ENCODE measurements at places on chromosomes 7 and 10.
A peak's percentile ranks its signal among the peaks of the same experiment; 100 is the strongest.

DNA sequence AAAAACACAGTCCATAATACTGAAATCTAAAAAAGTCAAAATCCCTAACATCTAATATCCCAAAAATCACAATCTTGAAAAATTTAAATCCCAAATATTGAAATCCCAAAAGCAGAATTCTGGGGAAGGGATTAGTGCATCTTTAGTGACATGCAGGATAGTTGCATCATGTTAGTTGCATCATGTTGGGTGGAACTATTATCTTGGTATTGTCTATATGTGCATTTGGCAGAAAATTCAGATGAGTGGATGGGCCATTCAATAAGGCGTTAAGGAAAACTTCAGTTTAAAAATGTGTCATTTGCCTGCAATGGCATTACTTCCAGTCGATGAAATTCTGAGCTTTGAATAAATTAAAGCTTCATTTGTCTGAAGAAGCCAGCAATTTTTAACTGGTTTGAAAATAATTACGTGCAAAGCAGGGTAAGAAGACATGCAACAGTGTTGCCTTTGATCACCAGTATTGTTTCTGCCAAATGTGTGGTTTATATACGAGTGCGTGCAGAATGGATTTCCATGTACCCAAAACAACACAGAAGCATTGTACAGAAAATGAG, 221.4 kb upstream of the NFE2L3 start:
- no peak for DNase-seq

GRCh38 chr7:95545673-95546072, 50.6 kb downstream of the PDK4 start:
- DNase-seq, result no peak

GRCh38 chr7:146423446-146423845, 306.8 kb downstream of the CNTNAP2 start:
- no peak for DNase-seq

DNA sequence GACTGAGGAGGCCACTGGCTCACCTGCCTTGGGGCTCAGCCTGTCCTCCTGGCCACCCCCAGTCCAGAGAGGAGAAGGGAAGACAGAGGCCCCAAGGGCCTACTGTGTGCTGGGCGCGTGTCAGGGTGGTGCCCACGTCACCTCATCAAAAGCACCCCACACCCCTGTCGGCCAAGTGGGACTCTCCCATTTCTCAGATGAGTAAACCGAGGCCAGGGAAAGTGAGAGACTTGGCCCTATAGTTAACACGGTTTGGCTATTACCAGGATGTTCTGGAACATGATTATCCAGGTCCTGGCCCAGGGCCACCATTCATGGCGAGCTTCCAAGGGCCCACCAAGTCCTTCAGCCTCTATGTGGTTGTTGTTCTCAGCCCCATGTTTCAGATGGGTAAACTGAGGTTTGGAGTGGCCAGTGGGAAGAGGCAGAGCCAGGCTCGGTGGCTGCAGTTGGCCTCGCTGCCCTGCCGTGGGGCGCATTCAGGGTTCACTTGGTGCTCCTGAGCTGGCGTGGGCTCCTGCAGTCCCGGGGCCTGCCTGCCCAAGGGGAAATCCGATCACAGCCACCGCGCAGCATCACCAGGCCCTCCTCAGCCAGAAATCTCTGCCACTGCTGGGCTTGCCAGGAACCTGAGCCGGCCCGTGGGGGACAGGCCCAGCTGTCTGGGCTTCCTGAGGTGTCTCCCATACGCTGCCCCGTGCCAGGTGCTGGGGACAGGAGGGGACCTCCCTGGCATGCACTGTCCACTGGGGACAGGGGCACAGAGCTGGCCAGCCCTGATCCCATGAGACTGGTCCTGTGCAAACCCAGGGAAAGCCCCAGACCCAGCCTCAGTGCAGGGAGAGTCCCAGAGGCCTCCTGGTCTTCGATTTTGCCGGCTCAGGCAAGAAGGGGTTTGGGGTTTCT, 117.7 kb upstream of the TNRC18 start:
- no peak for DNase-seq

DNA sequence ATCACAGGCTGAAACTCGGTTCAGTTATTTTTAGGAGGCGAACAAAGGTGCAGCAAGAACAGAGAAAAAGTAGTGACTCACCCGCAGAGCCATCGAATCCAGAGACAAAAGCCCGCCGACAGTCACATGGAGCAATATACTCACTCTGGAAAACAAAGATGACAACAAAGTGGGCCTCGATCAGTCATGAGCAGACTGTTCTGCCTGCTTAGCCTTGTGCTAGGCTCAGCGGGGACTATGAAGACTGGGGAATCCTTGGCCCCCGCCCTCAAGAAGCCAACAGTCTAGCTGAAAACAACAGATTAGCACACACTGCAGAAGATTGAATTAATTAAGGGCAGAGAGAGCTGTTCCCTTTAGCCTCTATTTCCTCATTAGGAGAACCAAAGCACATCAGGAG, 30.4 kb downstream of the XPNPEP1 start:
- no peak for DNase-seq

- no peak for DNase-seq
Measured at GRCh38 chr10:132774902-132775863, 10.8 kb downstream of the NKX6-2 start.

- DNase-seq, result no peak
Measured at GRCh38 chr10:129041916-129042315, 425.1 kb upstream of the MGMT start.

DNA sequence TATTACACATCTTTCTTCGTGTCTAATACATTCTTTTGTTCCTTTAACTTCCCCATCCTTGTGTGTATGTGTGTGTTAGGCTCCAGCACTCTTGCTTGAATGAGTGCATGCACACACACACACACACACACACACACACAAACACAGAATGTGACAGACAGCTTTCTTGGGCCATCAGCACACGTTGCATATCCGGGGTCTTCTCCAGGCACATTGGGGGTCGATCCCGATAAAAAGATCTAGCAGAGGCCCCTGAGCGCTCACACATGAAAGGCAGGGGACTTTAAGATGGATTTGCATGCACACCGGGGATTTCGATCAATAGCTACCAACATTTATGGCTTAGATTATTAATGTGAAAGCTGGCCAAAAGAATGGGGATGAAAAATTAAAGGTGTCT, 4.5 kb downstream of the SKIDA1 start:
- no peak for DNase-seq

GRCh38 chr7:104983578-104984539, 30.1 kb upstream of the KMT2E start:
- DNase-seq, result peak; percentile 89

GRCh38 chr10:121919666-121920065, 8.2 kb downstream of the ATE1 start:
- no peak for DNase-seq

GRCh38 chr10:131075218-131075770, 236.2 kb downstream of the TCERG1L start:
- DNase-seq, result no peak

DNA sequence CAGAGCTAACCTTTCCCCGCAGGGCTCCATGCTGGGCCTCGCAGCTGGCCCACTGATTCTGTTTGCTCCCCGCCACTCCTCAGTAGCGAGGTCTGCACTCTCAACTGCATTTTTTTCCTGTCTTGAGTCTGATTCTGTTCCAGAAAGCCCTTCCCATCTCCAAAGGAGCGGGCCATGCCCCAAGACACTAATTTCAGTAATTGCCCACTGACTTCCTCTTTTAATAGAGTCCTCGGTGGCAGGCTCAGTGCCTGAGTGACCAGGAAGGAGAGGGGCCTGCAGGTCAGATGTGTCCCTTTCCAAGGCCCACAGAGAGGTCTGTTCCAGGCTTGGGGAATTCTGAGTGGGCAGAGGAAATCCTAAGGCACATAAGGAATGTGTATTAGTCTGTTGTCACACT, 77.4 kb downstream of the ADCY1 start:
- no peak for DNase-seq

DNA sequence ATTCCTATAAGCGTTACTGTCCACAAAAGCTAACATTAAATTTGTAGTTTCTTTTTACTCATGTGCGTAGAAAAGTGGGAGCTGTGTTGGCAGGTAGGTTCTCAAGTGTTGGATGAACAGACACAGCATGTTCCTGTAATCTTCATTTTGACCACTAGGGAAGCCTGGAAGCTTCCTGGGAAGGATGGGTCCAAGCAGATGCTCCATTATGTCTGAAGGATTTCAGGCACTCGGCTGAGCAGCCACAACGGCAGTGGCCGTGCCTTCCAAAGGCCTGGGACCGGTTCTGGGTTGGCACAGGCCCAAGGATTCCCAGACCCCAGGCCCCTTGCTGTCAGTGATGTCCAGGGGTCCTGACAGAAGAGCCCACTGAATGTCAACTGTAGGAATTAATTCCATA, 386.3 kb downstream of the TNS3 start:
- no peak for DNase-seq

DNA sequence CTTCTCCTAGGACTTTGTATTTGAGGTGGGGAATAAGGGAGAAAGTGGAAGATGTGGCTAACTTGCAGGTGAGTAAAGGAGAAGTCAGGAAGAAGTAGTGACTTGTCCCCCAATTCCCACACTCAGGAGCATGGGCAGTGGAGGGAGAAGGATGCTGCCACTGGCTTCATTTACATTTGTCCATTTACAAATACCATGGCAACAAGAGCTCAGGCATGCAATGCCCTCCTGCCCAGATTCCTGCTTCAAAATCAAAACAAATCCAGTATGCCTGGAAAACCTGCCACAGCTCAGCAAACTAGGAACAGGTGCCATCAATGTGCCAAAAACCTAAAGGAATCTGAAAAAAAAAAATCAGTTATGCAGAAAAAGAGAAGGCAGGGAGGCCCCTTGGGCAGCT, 139.9 kb downstream of the KCNMA1 start:
- DNase-seq, result no peak

DNA sequence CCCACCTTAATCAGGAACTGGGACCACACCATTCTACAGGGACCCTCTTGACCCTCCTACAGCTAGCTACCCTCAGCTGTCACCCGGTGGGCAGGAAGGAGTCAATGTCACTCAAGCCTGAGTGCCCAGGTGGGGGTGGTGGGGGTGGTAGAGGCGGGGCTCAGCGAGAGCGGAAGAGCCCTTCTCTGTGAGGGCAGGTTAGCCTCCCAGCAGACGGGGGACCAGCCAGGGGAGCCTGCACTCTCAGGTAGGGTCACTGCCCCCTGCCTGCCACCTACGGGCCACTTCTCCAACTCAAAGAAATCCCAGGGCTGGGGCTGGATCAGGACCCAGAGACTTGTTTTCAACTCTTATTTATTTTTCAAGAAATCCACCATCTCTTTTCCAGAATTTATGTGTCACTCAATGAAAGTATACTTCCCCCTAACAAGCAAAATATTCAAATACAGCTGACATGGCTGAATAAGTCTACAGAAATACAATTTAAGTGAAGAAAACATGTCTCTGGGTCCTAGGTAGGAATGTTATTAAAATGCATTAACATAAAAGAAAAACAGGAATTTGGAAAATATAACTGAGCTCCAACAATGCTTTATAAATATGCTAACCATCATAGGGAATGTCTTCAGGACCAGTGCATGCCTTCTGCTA, 63.4 kb upstream of the DDC start:
- no peak for DNase-seq

GRCh38 chr7:27553273-27553672, 109.4 kb downstream of the HIBADH start:
- DNase-seq, result no peak

- peak; percentile 25 for DNase-seq
Measured at GRCh38 chr7:117048114-117048866, 95.0 kb downstream of the ST7 start.

DNA sequence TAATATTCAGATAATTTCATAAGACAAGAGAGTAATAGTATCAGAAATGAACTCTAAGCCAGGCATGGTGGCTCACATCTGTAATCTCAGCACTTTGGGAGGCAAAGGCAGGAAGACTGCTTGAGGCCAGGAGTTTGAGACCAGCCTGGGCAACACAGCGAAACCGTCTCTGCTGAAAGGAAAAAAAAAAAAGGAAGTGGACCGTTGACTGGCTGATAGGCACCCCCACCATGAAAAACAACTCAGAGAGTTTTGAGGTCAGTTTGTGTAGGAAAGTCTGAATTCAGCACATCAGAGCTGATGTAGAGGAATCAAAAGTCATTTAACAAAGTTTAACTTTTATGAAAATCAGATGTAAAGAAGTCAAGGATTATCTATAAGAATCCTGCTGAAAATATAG, 63.2 kb upstream of the AMPH start:
- DNase-seq, result no peak

- no peak for DNase-seq
Measured at GRCh38 chr10:79234391-79235315, 112.6 kb upstream of the PPIF start.

DNA sequence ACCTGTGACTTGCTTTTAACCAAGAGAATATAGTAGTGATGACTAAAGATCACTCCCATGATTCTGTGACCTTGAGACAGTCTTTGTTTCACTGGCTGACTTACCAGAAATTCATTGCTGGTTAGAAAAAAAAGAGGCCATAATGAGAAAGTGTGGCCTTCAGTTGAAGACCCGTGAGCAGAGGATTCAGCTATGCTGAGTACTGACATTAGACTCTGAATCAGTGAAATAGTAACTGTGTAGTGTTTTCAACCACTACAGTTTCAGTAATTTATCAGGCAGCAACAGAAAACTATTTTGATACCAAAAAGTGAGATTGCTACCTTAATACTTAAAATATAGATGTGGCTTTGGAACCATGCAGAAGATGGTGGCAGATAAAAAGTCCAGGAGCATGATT, 298.0 kb upstream of the KCND2 start:
- no peak for DNase-seq

DNA sequence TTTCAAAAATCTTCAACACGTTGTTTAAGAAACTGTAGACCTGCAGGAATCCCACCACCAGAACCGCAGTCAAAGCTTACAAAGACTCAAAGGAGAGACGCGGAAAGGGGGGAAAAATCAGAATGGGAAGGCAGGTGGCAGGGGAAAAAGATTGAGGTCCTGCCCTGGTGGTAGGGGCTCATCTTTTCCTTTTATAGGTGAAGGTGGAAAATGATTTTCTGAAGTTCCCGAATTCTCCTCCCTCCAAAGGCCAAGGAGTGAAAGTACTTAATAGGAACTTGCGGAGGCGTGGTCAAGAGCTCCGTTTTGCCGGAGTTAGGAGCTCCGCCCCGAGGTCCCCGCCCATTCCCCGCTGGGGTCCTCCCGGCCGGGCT, 724 bp downstream of the BBIP1 start:
- peak; percentile 92 for DNase-seq

- DNase-seq, result no peak
Measured at GRCh38 chr7:55086413-55087201, 67.8 kb downstream of the EGFR start.

DNA sequence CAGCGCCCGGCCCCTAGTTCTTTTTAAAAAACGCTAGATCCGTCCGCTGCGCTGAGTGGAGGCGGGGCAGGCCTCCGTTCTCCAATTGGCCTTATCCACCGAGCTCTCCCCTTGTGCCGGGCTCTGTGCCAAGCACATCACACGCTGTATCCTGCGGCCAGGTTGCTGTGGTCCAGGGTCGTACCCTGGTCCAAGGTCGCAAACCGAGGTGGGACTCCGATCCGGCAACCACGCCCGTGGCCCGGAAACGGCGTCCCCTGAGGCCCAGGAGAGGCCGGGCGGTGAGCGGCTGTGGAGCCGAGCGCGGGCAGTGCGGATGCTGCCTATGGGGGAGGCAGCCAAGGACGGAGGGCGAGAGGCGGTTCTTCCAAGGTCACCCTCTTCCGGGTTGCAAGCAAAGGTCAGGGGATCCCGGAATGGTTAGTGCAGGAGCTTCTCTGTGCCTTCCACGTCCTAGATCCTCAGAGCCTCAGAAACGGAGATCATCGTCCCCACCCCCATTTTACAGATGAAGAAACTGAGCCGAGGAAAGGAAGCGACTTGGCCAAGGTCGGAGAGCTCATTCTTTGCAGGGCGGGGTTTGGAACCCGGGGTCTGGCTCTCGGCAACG, 72.4 kb upstream of the LRRC4 start:
- peak; percentile 51 for DNase-seq

All from activated CD8-positive, alpha-beta T cell treated with anti-CD3 and anti-CD28 coated beads, Interleukin-2, amount 10 ng/mL, durations not matched to agents 7 days and 5 days (primary cell).